ENCODE measurements at places on chromosomes 16 and 17.

DNA sequence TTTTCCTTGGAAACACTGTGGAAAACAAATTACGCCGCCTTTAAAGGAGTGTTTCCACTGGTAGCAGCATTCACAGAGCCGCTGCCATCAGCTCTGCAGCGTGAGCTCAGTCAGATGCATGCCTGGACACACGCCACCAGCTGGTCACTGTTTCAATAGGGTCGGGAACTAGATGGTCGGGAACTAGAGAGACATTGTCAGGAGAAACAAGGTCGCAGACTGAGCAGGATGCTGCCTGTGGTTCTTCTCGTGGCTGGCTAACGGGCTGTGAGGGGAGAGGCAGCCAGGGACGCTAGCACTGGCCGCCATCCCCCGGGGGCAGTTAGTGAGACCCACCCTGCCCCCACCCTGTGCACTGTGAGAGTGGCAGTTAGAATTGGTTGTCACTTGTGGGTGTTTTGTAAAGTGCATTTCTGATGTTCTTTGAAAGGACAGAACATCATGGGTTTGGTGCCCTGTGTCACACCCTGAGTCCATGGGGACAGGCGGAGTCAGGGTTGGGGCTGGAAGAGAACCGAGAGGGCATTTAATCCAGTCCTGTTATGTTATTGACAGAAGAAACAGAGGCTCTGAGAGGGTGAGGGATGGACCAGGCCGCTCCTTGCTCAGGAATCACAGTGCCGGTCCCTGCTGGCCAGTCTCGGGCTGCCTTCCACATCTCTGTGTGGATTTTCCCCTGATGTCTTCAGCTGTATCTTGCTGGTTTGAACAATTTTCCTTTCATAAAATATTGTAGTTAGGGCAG, 86.3 kb downstream of the SPECC1 start:
- peak; percentile 40 for DNase-seq

DNA sequence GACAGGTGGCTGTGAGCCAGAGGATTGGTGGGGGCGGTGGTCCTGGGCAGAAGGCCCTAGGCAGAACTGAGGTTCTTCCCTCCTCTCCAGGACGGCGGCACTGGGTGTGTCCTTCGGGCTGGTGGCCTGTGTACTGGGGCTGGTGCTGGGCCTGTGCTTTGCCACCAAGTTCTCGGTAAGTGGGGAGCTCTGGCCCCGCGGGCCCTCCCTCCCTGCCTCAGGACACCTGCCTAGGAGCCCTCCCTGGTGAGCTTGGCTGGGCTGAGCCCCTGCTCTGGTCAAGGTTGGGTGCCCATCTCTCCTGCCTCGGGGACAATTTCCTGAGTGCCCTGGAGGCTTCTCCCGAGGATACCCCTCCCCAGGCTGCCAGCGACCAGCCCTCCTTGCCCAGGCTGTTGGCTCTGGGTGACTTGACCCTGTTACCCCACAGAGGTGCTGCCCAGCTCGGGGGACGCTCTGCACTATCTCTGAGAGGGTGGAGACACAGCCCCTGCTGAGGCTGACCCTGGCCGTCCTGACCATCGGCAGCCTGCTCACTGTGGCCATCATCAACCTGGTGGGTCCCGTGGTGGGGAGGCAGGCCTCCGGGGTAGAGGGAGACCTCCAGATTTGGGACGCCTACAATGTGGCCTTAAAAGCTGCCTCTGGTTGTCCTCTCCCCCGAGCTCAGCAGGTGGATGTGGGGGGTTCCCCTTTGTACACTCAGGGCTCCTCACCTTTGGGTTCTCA, 42.0 kb downstream of the ADCY7 start:
- DNase-seq = no peak

DNA sequence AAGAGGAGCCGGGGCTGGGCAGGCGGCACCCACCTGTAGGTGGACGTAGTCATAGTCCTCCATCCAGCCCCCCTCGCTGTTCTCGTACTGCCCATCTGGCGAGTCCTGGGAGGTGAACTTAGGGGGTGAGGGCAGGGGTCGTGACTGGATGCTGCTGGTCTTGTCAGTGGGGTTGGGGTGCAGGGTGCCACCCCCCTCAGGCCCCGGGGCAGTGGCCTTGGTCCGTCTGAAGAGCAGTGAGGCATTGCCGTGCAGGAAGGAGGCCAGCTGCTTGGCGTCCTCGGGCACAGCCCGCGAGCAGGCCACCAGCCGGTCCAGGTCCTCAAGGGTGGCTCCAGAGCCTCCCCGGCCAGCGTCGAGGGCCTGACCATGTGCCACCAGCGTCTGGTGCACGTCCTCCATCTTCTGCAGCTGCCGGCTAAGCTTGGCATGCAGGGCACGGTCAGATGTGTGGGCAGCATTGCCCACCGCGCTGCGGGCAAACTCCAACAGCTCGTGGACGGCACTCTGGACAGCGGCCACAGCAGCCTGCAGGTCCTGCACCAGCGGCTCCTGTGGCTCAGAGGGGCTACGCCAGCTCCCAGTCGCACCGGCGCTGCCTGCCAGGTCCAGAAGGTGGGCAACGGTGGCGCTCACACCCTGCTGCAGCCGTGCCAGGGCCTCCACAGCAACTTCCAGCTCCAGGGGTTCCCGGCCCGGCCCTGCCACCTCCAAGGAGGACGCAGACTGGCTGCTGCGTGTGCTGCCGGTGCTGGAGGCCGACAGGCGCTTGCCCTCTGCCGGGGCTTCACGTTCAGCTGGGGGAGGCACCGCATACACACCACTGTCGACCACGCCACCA, 16.3 kb downstream of the CTRB1 start:
- DNase-seq = no peak

DNA sequence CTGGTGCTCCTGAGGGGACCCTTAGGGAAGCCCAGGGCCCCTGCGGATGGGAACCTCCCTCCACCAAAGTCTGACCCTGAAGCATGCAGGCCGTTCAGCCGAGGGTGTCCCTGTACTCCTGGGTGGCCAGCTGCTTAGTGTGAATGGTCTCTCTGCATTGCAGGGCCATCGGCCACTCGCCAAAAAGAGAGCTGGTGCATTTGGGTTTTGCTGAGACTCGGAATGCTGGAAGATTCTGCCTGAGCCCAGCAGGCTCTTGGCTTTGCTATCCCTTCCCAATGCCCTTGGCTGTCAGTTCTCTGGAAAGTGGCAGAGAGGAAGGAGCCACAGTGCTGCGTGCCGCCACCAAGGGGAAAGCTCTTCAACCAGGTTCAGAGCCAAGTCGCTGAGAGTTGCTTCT, 2.8 kb downstream of the MEOX1 start:
- no peak for DNase-seq

DNA sequence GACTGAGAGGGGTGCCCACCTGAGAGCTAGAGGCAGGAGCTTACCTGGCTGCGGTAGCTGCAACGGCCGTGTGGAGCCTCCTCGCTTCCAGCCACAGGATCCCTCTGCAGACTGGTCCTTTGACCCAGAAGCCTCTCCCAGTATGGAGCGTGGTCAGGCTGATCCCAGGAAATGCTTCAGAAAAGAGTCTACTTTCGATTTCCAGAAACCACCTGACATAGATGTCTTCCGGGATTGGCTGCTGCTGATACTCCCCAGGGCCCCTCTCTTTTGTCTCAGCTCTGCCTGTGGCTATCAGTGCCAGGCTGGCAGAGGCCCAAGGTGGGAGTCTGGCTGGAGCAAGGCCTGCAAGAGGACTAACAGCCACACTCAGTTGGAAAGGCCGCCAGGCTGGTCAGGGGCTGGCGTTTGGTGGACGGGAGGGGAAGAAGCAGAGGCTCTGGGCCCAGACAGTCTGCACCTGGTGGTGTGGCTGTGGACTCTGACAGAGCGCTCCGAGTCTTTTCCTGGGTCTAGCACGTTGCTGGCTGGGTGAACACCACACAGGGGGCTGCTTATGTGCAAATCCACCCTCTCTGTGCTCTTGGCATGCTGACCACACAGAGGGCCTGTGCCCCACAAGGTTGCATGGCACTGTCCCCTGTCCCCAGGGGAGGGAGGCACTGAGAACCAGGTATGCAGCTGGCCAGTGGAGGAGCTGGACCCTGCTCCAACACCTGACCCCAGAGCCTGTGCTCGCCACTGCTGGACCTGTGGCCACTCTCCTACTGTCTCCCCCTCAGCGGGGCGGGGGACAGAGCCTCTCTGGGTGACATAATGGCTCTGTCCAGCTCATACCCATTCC, at the start of gene LGALS3BP:
Gene LGALS3BP (minus strand): TSS at position 144 of the 844 bp plus-strand sequence. CDS start 2,732 bp downstream, outside the sequence.
- peak; percentile 87 for DNase-seq

- peak; percentile 58 for DNase-seq
These were observed 58.3 kb downstream of the SPACA3 start for GRCh38 chr17:33049781-33050414.

DNA sequence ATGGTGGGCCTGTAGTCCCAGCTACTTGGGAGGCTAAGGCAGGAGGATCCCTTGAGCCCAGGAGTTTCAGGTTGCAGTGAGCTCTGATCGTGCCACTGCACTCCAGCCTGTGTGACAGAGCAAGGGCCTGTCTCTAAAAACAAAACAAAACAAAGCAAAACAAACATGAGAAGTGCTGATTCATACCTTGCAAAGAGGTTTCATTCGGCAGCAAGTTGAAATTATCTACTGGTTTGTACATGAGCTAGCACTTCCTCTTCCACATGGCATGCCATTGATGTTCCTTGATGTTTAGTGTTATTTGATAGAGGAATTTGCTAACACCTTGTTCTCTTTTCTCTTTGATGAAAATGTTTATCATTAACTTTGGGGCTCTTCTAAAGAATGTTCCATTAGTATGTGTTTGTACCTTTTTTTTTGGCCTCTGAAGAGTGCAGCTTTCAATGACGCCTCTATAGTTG, 50.6 kb downstream of the SPECC1 start:
- peak; percentile 71 for DNase-seq

- DNase-seq = no peak
These were observed 13.8 kb downstream of the HROB start for GRCh38 chr17:44155488-44155887.

Measured in kidney tubule cell (primary cell).